ENCODE measurements at places on chromosomes 1 and 21.
A peak's percentile ranks its signal among the peaks of the same experiment; 100 is the strongest.

- DNase-seq = no peak
Measured at GRCh38 chr1:165842023-165842670, 14.7 kb downstream of the UCK2 start.

DNA sequence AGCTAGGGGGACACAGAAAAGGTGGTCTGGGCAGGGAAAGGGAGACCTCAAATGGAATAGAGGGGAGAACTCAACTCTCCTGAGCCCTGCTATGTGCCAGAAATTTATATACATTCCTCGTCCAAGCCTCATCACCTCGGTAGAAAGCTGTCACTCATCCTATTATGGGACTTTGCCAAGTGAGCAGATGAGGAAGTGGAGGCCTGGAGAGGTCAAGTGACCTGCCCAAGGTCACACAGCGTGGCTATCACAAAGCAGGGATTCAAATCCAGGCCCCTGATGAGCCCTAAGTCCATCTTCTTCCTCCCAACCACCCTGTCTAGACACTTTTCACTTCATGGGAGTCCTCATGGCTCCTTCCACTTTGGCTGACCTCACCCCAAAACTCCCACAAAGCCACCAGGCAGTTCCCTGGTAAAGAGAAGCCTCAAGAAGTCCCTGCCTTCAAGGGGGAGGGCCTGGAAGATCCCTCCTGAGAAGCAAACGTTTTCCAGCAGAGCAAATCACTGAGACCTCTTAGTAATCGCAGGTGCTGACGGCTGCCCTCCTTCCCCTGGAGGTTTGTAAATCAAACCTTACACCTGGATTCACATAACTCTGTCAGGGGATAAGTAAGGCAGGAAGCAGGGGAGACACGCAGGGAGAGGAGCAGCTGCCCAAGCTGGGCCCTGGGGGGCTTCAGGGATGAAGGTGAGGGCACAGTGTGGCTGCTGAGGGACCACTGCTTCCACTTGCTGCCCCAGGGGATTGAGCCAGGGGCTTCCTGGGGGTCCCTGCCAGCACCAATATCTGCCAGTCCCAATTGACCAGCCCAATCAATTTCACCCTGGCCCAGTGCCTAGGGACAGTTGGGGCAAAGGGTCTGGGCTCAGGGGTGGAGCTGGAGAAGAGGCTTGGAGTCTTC is 351.2 kb downstream of the MATN1 start:
- no peak for DNase-seq

DNA sequence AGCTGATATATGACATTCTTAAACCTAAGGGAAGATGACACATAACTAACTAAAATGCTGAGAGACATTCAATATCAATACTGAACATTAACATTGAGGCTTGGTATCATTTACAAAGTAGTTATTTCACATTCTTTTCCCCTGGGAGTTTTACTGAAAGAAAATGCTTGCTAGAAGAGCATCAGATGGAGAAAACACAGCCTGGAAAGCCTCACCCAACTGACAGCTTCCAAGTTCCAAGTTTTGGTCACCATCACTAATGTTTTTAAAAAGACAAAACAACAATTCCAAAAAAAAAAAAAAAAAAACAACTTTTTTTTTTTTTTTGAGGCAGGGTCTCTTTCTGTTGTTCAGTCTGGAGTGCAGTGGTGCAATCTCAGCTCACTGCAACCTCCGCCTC is 80.6 kb downstream of the DSCAM start:
- DNase-seq = no peak

DNA sequence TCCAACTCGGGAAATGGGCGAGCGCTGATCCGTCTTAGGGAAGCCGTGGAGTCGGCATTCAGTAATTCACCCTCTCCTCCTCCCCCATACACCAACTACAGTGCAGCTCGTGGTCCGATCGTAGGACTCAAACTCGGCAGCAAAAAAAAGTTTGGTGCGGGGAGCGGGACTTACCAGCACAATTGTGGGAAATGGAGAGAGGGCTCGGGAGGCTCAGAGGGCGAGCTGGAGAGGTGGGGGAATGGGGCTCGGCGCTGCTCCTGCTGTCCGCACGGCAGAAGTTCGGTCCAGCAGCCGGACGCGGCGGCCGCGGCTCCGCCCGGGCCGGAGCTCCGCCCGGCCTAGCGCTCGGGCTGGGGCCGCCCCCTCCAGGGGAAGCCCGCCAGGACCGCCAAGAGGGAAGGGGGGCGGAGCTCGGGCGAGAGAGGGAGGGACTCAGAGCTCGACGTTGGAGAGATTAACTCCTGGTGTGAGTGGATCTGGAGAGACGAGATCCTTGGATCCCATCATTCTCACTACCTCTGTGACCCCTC is 676 bp upstream of the PIAS3 start:
- peak; percentile 90 for DNase-seq

DNA sequence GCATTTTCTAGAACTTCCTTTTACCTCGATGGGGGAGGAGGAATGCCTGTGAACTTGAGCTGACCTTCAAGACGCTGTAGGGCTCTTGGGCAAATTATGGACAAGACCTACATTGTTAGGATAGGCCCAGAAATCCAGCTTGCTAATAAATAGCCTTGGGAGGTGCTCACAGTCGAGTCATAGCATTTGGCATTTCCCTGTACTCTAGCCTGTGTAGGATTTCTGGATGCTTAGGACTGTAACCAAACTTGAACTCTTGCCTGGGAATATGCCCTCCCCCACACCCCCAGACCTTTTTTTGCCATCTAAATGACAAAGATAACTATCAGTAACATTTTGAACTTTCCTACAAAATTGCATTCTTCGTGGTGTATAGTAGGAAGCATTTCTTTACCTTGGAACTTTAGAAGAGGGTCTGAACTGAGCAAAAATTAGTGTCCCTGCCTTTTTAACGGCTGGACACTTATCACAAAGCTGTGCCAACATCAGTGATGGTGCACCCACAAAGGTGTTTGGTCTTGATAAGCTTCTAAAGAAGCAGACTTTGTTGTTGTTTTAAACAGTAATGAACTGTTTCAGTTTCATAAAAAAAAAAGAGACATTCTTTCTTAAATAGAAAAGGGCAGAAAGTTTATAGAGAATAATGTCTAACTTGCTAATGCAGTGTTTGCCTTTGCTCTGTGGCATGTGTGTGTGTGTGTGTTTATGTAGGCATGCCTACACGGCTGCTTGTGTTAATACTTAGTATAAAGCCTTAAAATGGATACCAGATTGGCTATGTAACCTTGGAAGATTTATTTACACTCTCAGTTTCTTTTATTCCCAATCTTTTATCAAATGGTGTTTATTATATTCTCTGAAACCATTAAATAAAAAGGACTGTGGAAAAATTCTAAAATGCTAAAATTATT is 88.2 kb downstream of the NFIA start:
- no peak for DNase-seq

DNA sequence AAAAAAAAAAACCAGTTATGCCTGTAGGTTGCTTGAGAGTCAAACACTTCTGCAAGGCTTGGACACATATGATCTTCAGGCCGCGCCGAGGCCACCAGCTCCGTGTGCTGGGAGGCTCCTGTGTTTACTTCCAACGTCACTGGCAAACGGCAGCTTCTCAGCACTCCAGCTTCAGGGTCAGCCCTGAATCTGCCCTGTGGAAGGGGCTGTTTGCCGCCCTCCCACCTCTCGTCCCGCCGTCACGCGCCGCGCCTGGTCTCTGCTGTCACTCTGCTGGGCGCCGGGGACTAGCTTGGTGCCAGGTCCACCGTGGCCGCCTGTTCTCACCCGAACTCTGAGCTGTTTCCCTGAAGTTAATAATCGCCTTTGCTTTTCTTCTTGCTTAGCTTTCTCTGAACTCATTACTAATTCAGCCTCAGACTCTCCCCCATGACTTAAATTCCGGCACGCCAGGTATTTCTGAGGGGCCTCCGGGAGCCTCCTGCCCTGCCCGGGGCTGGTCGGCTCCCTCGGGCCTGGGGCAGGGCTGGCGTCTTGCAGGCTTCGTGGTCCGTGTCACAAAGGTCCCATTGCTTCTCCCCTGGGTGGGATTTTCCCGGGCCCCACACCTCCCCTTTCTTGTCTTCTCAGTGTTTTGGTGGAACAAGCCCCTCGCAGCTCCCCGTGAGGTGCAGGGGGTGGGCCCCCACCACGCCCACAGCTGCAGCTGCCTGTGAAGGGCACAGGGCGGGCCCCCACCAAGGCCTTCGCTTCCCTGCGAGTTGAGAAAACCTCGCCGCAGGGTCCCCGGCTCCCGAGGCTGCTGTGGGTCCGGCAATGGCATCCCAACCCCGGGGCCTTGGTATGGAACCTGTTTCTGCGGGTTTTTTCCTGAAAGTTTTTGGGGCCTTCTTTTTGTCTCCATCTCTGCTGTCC is 14.6 kb upstream of the C1orf159 start:
- no peak for DNase-seq

GRCh38 chr1:2047749-2048729 is 2.2 kb upstream of the PRKCZ start:
- DNase-seq = no peak

DNA sequence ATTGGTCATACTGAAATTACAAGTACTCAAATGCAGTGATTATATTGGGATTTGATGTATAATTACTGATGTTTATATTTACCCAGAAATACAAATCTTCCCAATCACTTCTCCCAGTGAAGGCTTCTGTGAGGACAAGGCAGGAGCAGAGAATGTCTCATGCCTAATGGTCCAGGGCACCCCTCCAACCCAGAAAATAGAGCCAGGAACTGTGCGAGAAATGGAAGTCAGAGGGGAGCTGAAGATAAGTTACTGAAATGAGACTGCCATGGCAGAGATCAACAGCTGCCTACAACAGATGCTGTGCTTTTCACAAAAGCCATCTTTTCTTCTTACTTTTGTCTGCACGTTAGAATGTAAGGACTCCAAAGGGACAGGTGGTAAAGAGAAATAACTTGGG is 171.2 kb downstream of the TTLL7 start:
- DNase-seq = no peak

- peak; percentile 80 for DNase-seq
Measured at GRCh38 chr1:53541761-53542550, 82.8 kb downstream of the DMRTB1 start.

- no peak for DNase-seq
Measured at GRCh38 chr1:16413191-16413590, 24.0 kb downstream of the SPATA21 start.

DNA sequence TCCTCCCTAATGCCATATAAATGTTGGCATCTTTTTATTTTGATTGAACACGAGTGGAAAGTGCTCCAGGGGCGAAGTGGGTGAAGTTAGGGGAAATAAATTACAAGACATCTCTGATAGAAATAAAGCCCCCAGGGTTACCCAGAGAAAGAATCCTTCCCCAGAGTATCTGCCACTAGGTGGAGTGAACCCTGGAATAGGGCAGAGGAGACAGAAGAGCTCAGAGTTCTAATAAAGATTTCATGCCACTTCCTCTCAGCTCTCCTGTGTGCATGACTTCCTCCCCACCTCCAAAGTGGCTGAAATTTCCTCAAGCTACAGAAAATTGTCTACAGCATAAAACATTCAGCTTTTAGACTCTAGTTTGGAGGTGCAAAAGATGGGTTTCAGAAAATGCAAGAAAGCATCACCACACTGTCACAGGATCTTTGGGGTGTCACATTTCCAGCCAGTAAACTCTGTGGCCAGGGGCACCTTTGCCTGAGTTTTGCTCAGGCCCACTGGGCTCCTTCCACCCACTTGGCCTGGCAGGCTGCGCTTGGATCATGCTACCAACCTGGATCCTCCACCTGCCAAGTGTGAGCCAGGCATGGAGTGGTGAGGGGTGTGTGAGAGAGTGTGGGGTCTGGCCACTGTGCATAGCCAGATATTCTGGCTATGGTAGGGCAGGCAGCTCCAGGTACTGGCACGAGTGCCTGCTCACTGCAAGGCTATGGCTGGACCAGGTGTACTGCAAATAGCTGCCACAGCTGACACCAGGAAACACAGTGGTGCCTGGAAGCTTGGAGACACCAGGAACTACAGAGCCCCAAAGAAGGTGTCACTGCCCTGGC is 208.8 kb upstream of the USP25 start:
- no peak for DNase-seq

DNA sequence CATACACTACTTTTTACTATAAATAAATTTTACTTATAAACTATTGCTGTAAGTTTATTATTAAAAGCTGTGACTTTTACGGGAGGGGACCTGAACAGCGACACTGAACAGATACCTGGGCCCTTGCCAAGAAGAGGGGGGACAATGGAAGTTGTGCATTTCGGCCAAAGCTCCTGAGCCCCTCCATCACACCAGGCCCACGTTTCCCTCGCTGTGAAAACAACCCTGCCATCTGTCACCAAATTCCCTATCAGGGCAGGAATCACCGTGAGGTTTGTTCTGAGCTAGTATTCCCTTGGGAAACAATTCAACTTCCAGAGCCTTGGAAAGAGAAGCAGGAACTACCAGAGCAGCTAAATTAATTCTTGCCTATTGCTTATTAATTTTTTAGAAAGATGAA is 37.0 kb downstream of the VTCN1 start:
- no peak for DNase-seq
